ENCODE measurements at places on chromosomes 13 and 19. TPM values are rescaled to one million over a fixed set of nuclear protein-coding genes. Genes with fewer than 3 reads are reported as not detected.

VN1R4 gene
- total RNA-seq, result not detected

IL17D gene
- total RNA-seq, result 4.0 TPM

CHST8 gene
- not detected for total RNA-seq

CACNA1A gene
- total RNA-seq, result 0.16 TPM

FOSB gene
- 18.5 TPM for total RNA-seq

NPHS1 gene
- total RNA-seq, result not detected

NLRP4 gene
- not detected for total RNA-seq

ZNF285 gene
- 7.4 TPM for total RNA-seq

CEACAM16 gene
- total RNA-seq, result not detected

GIPC3 gene
- 0.32 TPM for total RNA-seq

IFNL1 gene
- total RNA-seq, result not detected

CABP5 gene
- total RNA-seq, result not detected

CD33 gene
- total RNA-seq, result not detected

MATK gene
- 0.50 TPM for total RNA-seq

SSC5D gene
- total RNA-seq, result 0.31 TPM

SIGLEC10 gene
- total RNA-seq, result not detected

TMPRSS9 gene
- total RNA-seq, result not detected
